Body of pancreas (tissue), 4 donors: ENCODE measurements at places on chromosomes 7 and 10. TPM values are rescaled to one million over a fixed set of nuclear protein-coding genes. Genes with fewer than 3 reads are reported as not detected.

DNA sequence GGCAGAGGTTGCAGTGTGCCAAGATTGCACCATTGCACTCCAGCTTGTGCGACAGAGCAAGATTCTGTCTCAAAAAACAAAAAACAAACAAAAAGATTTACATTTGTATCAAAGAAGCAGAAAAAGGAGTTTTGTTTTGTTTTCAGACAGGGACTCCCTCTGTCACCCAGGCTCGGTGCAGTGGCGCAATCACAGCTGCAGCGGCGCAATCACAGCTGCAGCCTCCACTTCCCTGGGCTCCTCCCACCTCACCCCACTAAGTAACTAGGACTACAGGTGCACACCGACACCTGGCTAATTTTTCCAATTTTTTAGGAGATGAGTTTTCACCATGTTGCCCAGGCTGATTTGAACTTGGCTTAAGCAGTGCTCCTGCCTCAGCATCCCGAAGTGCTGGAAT lies 1.8 kb downstream of the ARMC10 start:
- no peak for DNase-seq

ZNF736 gene
- 6.3 TPM for total RNA-seq

GRCh38 chr10:126341491-126341890 lies 46.8 kb downstream of the ADAM12 start:
- DNase-seq = no peak

PYROXD2 gene
- 8.6 TPM for total RNA-seq

GRCh38 chr7:154493594-154493993 lies 441.4 kb downstream of the DPP6 start:
- DNase-seq = no peak

DNA sequence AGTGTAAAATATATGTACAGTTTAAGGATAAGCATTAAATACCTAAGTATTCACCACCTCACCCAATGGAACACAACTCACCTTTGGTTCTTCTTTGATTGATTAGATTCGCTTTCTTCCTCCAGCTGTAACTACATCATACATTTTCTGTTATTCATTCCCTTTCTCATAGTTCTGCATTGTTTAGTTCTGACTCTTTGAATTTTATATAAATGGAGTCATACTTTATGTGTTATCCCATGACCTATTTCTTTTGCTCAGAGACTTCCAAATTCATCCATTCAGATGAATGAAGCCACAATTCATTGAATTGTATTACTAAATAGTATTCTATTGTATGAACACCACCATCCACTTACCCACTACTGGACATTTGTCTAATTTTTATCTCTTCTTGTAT lies 12.3 kb downstream of the THNSL1 start:
- DNase-seq = no peak
